SJSA1 (cell line): ENCODE measurements at places on chromosomes 3 and 15. TPM values are rescaled to one million over a fixed set of nuclear protein-coding genes. Genes with fewer than 3 reads are reported as not detected.

DNA sequence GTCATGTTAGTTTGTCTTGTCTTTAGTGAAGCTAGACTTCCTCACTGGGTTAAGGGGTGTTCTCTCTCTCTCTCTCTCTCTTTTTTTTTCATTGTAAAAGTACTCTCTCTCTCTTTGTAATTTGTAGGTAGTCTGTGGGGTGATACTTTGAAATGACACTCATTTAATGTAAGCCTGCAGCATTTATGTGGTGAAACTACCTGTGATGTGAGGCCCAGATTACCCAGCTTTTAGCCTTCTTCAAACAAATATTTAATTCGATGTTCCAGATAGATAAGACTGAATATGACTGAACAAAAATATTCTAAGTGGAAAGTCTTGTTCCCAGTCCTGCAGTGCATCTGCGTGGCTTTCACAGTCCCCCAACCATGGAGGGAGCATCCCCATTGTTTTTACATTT is 49.7 kb downstream of the SQOR start:
- H3K4me1 ChIP-seq, result no peaks in the 10 kb centered on the region
- no peak overlapping the region for H3K4me3 ChIP-seq
- H3K27me3 ChIP-seq, result no peaks in the 10 kb centered on the region

DNA sequence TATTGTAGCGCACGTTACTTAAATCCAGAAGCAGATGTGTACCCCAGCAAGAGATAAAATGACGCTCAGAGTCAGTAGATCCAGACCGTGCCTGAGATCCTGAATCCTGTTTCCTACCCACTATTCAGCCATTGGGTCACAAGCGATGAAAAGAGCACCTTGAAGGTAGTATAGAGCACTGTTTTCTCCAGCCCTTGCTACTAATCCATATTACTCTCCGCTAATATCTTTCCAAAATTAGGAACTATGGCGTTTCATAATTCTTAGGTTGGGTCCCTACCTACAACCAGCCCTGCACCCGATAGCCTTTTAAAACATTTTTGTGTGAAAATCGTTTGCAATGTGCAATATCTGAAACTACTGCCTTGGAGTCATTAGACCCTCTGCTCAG is 596 bp downstream of the BTD start:
- no peaks in the 10 kb centered on the region for H3K27me3 ChIP-seq
- peak overlapping the region; percentile 62 for H3K4me3 ChIP-seq
- DNase-seq, result no peak
- H3K27ac ChIP-seq, result peak overlapping the region; percentile 49
- H3K4me1 ChIP-seq, result peaks cover 5% of the 10 kb centered on the region
- peaks cover 25% of the 10 kb centered on the region for H3K36me3 ChIP-seq

DNA sequence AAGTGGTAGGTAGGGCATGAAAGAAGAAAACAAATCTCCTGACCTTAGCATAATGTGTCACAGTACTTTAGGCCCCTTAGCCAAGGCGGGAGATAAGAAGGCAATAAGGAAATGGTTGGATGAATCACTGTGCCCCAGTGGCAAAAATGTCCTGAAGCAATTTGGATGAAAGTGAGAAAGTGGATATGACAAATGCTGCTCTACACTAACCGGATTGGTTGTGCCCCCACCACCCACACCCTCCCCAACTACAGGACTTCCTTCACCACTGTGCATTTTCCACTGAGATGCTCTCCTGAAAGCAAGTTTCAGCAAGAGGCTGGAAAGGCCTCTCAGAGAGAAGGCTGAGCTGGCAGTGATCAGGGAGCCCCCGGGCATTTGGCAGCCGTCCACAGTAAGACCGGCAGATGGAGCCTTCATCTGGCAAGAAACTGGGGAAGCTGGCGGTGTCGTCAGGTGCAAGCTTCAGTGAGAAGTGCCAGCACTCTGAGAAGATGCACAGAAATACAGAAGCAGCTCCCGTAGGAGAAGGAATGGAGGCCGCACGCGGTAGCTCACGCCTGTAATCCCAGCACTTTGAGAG is 63.8 kb downstream of the ATP1B3 start:
- H3K36me3 ChIP-seq, result no peaks in the 10 kb centered on the region
- peak; percentile 73 for DNase-seq
- H3K27ac ChIP-seq, result peak overlapping the region; percentile 63
- no peaks in the 10 kb centered on the region for H3K27me3 ChIP-seq

- no peaks in the 10 kb centered on the region for H3K27me3 ChIP-seq
- H3K4me1 ChIP-seq, result peaks cover 42% of the 10 kb centered on the region
- no peak overlapping the region for H3K4me3 ChIP-seq
- DNase-seq, result peak; percentile 81
- peak overlapping the region; percentile 59 for H3K27ac ChIP-seq
- H3K36me3 ChIP-seq, result no peaks in the 10 kb centered on the region
Observed at GRCh38 chr3:8739757-8740504, 6.3 kb downstream of the CAV3 start.

BLM gene
- 25.0 and 51.0 TPM in 2 replicates for total RNA-seq

- no peak for DNase-seq
- no peaks in the 10 kb centered on the region for H3K27me3 ChIP-seq
- peaks cover 6% of the 10 kb centered on the region; the same call in 1 of the 2 replicates for H3K36me3 ChIP-seq
- H3K4me3 ChIP-seq, result peak overlapping the region; percentile 78
Observed at GRCh38 chr3:45994419-45995235, 997 bp downstream of the FYCO1 start.

- H3K36me3 ChIP-seq, result no peaks in the 10 kb centered on the region
- no peak for DNase-seq
- H3K4me1 ChIP-seq, result no peaks in the 10 kb centered on the region
- no peaks in the 10 kb centered on the region for H3K27me3 ChIP-seq
Observed at GRCh38 chr3:114899186-114899931, 247.7 kb downstream of the ZBTB20 start.

DNA sequence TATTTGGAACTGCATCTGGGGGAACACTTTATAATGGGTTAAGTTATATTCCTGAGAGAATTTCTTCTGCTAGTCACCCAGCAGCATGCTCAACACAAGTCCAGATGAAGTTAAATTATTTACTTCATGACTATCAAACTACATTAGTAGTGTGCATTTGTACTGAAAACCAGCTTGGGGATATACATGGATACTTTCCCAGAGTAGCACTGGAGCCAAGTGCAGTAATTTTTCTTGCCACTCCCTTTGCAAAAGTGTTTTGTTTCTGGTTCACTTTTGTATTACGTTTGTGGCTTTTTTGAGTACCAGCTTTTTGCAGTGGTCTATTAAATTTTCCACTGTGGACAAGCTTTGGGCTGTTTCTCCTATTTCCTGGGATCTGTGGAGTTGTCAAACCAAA is 243.0 kb downstream of the AGBL1 start:
- H3K4me3 ChIP-seq, result no peak overlapping the region
- no peaks in the 10 kb centered on the region for H3K36me3 ChIP-seq
- no peak overlapping the region for H3K27ac ChIP-seq
- H3K4me1 ChIP-seq, result no peaks in the 10 kb centered on the region
- no peak for DNase-seq
